AG04449 (cell line): ENCODE measurements at places on chromosomes 16 and 17.

DNA sequence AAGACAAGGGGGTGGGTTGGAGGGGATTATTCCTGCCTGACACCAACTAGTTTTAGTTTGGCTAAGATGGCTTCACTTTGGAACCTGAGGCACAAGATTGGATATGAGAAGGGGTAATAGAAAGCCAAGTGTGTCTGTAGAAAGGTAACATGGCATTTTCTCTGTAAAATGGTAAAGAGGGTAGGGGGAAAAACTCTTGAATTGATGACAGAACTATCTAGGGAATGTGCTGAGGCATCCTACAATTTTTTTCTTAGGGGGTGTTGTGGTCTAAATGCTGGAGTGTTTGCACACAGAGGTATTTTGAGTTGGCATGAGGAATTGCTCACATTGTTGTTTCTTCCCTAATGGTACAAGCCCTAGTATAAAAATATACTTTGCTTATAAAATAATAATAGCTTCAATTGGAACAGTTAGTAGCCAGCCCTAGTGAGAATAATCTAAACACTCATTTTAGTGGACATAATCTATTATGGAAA lies 25.8 kb downstream of the YPEL2 start:
- DNase-seq: no peak

DNA sequence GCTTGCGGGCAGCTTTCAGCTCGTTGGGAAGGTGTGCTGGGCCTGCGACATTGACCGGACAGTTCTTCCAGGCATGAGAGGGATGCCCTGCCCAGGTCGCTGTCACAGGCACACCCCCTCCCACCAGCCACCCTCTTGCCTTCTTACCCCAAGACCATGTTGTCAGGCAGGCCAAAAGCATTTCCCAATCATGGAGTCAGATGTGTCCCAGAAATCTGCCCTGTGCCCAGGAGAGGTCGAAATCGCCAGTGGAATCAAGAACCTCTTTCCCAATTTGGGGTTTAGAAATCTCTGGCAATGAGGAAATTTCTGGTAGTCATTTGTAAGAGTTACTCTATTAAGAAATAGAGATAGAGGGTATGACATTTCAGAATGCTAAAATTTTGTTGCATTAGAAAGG lies 177.1 kb downstream of the RAB11FIP4 start:
- no peak for DNase-seq

- DNase-seq: no peak
These were observed 15.1 kb upstream of the ATP6V0C start for GRCh38 chr16:2498531-2499253.

DNA sequence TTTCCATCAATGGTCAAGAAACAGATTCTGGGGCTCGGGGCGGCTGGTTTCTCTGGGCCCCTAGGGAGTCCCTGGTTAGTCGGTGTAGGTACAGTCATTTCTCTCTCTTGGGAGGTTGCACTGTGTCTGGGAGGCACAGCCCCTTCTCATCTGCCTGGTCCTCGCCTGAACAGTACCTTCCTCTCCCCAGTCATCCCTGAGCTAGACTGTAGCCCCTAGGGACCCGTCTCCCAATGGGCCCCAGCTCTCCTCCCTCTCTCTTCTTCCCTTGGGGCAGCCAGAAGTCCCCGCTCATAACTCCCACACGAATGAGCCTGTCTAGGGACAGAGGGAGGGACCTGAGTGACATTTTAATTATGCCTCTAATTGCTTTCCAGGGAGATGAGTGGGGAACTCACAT lies 20.2 kb upstream of the CPSF4L start:
- DNase-seq: no peak

GRCh38 chr16:54289945-54290832 lies 3.6 kb upstream of the IRX3 start:
- DNase-seq: no peak

DNA sequence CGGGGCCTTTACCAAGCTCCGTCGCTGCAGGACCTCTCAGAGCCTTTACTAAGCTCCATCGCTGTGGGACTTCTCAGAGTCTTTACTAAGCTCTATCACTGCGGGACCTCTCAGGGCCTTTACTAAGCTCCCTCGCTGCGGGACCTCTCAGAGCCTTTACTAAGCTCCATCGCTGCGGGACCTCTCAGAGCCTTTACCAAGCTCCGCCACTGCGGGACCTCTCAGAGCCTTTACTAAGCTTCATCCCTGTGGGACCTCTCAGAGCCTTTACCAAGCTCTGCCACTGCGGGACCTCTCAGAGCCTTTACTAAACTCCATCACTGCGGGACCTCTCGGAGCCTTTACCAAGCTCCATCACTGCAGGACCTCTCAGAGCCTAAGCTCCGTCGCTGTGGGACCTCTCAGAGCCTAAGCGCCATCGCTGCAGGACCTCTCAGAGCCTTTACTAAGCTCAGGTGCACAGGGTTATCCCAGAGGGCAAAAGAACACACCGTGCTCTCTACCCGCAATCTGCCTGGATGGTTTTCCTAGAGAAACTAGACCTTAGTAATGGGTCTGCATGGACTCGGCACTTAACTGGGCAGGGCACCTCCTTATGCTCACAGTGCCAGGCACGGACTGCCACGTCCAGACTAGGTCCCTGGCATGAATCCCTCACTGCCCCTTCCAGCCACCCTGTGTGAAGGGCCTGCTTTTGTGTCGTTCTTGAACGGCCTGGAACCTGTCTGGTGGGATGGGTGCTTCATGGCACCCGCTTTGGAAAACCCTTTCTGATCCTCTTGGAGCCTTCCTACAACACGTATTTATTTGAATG lies 69.2 kb upstream of the DOC2B start:
- no peak for DNase-seq

DNA sequence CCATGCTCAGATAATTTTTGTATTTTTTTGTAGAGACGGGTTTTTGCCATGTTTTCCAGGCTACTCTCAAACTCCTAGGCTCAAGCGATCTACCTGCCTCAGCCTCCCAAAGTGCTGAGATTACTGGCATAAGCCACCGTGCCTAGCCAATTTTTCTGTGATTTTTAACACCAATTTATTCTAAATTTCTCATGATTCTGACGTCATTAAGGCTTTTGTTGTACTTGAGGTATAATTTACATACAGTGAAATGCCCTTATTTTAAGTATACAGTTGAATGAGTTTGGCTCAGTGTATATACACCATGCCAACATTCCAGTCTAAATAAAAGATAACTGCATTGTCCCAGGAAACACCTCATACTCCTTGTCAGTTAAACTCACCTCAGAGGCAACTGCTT lies 77.4 kb downstream of the TMEM132E start:
- DNase-seq: no peak

GRCh38 chr16:73304008-73304774 lies 256.3 kb upstream of the ZFHX3 start:
- DNase-seq: no peak

- DNase-seq: no peak
These were observed 108.7 kb downstream of the AHSP start for GRCh38 chr16:31636433-31636832.

DNA sequence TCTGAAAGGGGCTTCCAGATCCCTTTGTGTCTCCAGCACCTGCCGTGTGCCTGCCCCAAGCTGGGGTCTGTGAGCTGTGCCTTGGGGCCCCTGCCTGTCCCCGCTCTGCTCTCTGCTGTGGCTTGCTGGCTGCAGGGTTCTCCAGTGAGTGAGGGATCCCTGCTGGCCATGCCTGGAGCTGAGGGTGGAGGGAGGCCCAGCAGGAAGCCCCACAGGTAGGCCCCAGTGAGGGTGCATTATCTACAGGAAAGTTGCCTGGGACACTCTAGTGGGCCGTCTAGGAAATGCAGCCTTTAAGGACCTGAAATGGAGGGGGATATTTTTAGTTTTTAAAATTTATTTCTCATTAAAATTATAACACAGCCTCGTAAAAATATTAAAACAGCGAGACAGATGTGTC lies 50.9 kb downstream of the JPH3 start:
- DNase-seq: no peak

GRCh38 chr17:77318491-77319210 lies 177.9 kb downstream of the SEC14L1 start:
- no peak for DNase-seq

- DNase-seq: no peak
These were observed 571 bp upstream of the USP10 start for GRCh38 chr16:84699147-84699711.

DNA sequence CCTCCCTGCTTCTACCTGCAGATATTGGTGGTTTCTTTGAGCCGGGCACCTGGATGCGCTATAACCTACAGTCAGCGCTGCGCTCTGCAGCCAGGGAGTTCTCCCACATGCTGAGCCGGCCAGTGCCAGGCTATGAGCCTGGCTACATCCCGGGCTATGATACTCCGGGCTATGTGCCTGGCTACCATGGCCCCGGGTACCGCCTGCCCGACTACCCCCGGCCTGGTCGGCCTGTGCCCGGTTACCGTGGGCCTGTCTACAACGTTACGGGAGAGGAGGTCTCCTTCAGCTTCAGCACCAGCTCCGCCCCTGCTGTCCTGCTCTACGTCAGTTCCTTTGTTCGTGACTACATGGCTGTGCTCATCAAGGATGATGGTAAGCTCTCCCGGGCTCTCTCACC lies 13.2 kb downstream of the CNTNAP1 start:
- DNase-seq: no peak

DNA sequence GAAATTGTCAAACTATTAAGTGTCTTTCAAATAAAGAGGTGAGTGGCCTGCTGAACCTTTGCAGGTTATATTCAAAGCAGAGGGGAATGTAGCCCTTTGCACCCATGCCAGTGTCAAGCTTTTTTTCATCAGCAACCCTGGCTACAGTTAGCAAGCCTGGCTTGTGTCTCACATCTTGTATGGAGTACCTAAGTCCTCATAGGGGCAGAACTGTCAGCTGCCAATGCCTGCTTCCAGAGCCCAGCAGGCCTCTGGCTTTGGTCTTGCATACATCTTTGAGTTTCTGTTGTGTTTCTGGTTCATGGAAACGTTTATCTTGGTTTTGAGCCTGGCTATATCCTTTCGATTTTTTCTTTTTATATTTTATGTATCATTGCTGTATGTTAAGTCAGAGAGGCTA lies 26.8 kb downstream of the REXO5 start:
- DNase-seq: no peak

DNA sequence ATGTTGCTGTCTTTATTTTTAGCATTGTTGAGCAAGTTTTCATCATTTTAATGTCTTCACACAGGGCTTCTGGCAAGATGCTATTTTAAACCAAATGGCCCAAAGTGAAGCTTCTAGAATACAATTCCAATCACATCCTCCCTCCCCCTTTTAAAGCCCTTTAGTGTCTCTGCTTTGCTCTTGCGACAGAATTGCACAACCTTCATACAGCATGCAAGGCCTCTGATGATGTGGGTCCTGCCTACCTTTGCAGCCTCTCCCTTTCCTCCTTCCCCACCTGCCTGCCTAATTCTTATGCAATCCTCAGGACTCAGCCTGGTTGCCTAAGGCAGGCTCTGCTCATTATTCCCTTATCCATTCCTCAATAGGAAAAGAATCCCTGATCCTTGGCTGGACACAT lies 381.7 kb downstream of the SLC39A11 start:
- no peak for DNase-seq

DNA sequence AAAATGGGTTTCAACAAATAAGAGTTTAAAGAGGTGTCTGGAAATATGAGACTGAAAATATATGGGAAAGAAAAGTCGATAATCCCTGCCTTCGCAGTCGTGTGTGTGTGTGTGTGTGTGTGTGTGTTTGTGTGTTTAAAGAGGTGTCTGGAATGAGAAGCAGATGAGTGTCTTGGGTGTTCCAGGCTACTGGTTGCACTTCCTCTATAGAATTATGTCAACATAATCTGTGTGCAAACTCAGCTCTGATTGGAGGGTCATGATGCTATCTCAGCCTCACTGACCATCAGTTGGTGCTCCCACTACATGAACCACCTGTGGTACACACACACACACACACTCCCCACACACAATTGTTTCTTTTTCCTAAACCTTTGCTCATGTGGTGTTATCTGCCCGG lies 347.3 kb downstream of the NPIPA8 start:
- no peak for DNase-seq

DNA sequence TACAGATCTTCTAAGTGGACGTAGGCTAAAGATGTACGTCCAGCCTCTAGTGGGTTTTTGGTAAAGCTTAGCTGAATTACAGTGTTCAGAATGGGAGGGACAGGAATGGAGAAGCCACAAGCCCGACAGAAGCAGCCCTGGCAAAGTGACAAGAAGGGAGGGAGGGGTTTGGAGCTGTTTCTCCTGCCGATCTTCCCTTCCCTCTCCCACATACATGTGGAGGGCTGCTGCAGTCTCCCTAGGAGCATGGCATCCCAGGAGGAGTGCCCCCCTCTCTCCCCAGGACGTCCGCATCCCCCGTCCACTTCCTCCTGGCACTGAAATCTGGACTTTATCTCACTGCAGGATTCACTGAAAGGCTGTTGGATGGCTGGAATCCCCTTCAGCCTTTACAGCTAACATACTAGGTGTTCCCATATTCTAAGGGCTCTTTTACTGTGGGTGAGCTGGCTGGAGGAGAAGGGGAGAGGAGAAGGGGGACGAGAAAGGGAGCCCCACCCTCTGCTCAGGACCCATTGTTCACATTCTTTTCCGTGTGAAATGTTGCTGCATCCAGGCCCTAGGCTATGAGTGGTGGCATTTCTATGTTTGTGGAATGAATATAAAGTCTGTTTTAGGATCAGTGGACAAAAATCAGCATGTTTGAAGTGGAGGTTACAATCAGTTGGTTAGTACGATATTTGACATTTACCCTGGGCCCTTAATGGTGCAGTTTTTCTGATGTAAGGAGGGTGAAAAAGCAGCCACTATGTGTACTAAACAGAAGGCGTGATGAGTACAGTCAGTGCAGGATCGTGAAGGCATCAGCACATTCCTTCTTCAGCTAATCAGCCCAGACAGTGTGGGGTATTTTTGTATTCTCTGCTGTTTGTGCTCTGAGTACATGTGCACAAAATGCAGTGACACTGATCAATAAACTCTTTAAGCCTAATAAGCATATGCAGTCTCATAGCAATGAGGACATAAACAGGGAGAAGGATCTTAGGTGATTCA lies 94.6 kb downstream of the SPECC1 start:
- DNase-seq: no peak

- DNase-seq: no peak
These were observed 11.3 kb upstream of the TSPOAP1 start for GRCh38 chr17:58339755-58340404.

DNA sequence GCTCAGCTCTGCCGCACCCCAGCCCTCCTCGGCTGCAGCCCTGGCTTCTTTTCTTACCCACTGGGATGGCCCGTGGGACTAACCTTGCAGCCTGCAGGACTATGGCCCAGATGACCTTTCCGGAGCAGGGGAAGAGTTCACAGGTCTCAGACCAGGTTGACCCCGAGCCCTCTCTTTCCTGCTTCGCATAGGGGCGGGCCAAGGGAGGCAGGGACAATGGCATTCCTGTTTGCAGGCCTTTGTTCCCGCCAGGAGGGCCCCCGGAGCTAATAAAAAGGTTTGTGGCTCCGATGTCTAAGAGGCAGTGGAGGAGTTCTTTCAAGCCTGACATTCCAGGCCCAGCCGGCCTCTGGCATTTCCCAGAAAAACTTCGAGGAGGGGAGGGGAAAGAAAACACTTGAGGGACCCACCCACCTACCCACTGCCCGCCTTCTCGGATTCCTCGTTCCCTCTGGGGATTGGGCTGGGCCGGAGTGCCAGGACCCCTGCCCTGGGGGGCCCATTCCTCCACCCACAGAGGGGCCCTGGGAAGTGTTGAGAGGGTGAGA lies 5.8 kb upstream of the SOCS3 start:
- no peak for DNase-seq

GRCh38 chr17:81398176-81398831 lies 3.0 kb downstream of the BAHCC1 start:
- no peak for DNase-seq

GRCh38 chr16:2206420-2206779 lies 1.1 kb downstream of the MLST8 start:
- no peak for DNase-seq
